ENCODE measurements at places on chromosomes 3 and 15.
A peak's percentile ranks its signal among the peaks of the same experiment; 100 is the strongest.

DNA sequence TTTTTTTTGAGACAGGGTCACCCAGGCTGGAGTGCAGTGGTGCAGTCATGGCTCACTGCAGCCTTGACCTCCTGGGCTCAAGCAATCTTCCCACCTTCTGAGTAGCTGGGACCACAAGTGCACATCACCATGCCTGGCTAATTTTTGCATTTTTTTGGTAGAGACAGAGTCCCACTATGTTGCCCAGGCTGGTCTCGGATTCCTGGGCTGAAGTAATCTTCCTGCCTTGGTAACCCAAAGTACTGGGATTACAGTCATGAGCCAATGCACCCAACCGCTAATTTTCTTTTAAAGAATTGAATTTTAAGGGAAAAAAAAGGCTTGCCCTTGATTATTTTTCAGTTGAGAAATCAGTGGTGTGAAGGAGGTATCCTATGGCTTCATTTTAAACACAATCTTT is 334.0 kb downstream of the SOX2 start:
- DNase-seq = no peak

DNA sequence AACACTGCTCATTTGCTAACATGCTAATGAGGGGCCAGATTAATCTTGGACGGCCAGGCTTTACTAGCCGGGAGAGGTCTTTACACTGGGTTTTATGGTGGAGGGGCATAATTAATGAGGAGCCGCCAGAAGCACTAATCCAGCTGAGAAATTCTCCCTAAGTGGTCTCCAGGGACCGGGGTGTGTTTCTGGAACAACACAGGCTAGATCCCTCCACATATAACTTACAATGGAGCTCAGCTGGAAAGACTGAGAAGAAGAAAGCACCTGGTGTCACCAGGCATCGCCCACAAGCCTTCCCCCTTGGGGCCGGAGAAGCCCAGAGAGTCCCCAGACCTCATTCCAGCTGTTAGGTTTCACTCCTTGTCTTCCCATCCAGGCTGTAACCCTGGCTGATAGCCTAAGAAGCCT is 127.5 kb downstream of the MEGF11 start:
- DNase-seq = no peak

DNA sequence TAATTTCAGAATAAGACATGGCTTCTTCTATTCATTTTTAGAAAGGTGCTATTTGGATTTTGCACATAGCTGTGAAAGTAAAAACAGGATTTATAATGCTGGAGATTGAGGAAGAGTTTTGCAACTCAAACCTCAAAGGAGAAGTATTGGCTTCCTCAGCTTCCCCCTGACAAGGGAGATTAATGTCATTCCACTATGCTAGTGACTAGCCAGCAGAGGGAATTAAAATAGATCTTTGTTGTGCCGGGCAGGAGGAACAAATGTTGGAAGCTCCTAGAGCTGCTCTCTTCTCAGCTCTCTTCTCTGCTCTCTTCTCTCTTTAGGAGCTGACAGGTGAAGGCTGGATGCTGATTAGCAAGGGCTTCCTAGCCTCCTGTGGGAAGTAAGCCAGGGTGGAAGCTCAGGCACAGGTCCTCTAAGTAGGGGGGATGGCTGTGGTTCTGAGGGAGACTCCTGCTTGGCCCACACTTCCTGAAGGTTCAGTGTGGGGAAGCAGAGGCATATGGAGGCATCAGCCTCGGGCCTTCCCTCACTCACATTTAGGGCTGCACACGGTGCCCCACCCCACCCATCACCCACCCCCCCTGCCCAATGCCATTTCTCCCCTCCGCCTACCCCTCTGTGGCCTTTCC is 29.6 kb downstream of the CX3CR1 start:
- no peak for DNase-seq

GRCh38 chr3:4517643-4518311 is 24.6 kb downstream of the ITPR1 start:
- DNase-seq = no peak

DNA sequence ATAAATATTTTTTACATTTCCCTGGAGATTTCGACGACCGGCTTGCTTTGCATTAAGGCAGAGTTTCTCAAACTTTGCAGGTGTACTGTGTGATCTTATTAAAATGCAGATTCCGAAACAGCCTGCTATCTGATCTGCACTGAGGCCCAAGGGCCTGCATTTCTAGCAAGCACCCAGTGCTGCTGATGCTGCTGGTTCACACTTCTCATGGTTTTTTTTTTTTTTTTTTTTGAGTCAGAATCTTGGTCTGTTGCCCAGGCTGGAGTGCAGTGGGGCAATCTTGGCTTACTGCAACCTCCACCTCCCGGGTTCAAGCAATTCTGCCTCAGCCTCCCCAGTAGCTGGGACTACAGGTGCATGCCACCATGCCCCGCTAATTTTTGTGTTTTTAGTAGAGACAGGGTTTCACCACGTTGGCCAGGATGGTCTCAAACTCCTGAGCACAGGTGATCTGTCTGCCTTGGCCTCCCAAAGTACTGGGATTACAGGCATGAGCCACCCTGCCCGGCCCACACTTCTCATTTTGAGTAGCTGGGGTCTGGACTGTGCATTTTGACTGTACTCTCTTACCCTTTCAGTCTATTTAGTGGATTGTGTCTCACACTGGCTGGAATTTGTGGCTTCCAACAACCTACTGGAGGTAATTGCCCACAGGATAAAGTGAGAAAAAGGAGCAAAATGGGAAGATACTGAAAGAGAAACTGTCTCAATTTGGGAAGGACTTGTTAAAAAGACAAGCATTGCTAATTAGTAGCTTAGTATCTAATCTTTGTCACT is 94.1 kb downstream of the ITPR1 start:
- DNase-seq = peak; percentile 62

DNA sequence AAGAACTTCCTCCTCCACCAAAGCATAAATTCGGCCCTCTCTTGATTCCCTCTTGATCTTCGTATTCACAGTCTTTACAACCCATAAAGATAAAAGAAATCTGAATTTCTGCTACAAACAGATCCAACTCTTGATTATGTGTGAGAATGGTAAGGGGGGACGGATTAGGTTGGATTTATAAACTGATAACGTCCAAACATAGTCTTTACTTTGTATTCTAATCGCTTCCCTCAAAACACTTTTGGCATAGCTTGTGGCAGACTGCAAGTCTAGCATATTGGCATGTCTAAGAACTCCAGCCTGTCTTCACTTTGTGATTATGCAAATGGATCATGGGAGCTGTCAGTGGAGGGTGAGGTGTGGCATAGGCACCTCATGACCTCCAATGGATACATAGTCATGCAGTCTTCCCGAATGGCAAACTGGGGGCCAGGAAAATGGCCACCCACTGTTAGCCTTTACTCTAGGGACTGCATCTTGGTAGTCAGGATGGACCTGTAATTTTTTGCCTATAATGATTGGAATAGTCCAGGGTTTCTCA is 24.3 kb upstream of the GPR171 start:
- DNase-seq = no peak

GRCh38 chr15:60406513-60407414 is 9.0 kb upstream of the ANXA2 start:
- DNase-seq = no peak

DNA sequence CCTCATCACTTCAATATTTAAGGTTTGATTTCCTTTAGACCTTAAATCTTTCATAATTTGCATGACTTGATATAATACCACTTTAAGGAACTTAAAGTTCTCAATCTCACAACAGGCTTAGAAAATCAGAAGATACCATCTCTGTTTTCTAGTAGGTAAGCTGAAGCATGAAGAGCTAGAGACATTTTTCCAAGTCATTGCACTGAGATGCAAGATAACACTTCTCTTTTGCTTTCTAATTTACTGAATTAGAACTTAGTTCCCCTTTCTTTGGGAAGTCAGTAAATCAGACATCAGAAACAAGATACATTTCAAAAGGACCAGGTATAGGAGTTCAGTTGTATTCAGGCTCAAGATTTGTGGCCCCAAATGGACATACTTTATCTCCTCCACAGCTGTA is 79.7 kb downstream of the DZIP3 start:
- DNase-seq = no peak

- DNase-seq = no peak
Observed at GRCh38 chr15:99427668-99428361, 138.0 kb upstream of the MEF2A start.

DNA sequence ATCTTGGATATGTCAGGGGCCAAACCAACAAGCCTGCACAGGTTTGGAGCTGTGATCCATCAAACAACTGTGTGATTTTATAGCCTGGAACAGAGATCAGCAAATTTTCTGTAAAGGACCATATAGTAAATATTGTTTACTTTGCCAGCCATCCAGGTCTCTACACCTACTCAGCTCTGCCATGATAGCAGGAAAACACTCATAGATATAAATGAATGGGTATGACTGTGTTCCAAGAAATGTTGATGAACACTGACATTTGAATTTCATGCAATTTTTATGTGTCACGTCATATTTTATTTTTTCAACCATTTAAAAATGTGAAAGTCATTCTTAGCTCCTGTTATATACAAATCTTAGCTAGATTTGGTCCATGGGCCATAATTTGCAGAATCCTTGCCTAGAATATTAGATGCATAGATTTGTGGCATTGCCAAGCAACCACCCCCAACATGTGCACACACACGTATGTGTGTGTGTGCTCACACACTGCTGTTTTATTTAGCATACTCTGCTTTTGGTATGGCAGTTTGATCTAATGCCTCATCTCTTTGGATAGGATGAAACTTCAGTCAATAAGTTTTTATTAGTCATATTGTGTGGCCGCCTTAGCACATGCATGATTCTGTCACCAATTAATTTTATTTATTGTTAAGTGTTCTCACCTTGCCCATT is 6.4 kb downstream of the ATXN7 start:
- DNase-seq = no peak

DNA sequence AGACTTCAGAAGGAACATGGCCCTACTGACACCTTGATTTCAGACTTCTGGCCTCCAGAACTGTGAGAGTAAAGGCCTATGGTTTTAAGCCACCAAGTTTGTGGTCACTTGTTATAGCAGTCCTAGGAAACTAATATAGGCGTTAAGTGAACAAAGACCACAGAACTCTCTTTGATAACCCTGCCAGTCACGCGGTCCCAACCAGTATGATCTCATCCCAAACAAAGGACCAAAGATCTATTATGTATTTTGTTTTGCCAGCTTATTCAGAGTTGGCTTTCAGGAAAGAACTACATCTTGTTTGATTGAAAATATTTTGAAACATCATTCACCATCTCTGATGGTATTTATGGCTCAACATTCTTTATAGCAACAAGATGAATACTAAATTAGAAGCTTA is 294.4 kb upstream of the SLCO3A1 start:
- no peak for DNase-seq

DNA sequence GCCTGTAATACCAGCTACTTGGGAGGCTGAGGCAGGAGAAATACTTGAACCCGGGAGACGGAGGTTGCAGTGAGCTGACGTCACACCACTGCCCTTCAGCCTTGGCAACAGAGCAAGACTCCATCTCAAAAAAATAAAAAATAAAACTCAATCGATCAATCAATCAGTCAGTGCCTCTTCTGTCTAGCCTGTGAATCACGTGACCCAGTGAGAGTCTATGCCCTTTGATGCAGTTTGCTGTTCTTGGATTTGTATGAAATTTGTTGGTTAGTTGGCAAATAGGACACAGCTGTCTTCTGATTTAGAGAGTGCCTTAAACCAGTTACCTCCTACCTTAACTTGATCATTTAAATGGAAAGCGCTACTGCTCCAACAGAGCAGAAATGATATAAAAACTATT is 3.6 kb upstream of the RBMS3 start:
- DNase-seq = no peak

DNA sequence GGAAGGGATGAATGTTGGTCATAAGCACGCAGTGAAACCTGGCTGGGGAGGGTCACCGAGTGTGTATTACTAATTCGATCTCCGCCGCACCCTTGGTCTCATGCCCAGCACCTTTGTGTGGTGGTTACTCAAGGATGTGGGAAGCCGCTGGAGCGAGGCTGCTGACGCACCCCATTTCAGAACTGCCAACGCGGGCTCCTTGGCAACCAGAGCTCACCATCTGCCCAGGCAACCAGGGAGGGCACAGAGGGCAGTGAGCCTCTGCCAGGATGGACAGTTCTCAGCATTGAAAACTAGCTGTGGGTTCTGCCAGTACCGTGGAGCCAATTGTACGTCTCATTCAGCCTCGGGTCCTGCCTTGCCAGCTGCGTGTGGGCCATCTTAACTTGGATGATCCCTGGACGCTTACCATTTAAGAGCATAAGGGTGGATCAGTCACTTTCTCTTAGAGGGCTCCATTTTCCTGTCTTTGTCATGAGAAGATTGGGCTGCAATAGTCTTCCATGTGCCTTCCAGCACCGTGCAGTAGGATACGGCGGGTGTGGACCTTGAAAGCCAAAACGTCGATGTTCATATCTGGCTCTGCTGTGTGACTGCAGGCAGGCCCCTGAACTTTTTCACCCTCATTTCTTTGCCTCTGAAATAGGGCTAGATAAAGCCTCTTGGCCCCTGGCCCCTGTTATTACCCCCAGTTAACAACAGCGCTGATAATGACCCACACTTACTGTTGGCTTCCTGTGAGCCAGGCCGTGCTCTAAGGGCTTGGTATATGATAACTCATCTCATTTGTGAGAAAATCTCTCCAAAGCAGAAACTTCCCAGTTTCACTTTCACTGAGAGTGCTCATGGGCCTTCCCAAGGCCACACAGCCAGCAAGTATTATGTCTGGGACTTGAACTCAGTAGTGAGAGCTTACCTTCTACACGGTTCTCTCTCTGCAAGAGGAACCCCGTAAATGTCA is 238.8 kb downstream of the OPA1 start:
- DNase-seq = no peak

GRCh38 chr3:13080591-13080990 is 7.4 kb upstream of the IQSEC1 start:
- no peak for DNase-seq

DNA sequence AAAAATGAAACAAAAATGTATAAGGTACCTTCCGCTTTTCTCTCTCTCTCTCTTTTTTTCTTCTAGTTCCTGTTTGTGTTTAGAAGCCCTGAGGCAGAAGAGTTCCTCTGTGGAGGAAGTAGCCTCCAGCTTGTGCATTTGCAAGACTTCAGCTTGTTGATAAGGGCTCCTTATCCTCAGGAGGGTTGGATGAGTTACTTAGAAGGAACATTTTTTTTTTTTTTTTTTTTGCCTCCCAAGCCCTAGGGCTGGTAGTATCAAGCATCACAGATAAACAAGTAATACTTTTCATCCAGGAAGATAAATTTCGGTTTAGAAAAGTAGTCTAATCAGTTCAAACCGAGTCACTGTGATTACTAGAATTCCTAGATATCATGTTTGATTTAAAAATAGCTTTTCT is 91.0 kb upstream of the CBLB start:
- DNase-seq = no peak

GRCh38 chr3:190855151-190855550 is 7.3 kb downstream of the GMNC start:
- no peak for DNase-seq

DNA sequence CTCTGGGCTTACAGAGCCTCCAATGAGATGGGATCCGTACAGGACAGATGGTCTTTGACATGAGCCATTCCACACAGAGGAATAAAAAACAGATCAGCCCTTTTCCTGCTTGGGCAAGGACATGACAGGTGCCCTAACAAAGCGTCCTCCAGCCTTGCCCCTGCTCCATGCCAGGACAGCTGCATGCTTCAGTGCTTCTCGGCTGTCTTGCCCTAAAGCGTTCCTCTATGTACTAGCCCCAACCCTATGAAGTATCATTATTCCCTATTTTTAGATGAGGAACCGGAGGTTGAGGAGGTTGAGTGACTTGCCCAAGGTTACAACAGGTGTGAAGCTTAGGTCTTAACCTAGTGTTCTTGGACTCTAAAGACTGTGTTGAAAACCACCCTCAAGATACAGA is 10.5 kb downstream of the POMGNT2 start:
- DNase-seq = no peak
